ENCODE measurements at places on chromosomes 11 and 22.
A peak's percentile ranks its signal among the peaks of the same experiment; 100 is the strongest.

DNA sequence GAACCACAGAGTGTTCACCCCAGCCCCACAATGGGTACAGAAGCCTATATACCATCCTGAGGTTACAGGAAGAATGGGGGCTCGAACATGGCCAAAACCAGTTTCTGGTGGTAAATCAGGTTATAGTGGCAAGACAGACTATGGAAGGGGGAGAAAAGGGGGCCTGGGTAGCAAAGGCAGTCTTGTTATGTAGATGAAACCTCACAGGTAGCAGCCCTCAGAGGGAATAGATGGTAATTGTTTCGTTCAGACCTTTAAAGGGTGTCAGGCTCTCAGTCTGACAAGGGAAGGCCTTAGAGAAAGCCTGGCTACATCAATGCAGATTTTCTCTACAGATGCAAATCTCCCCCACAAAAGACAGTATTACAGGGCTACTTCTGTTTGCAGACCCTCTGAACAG, 3.4 kb downstream of the CAPN1 start:
- no peak for DNase-seq

DNA sequence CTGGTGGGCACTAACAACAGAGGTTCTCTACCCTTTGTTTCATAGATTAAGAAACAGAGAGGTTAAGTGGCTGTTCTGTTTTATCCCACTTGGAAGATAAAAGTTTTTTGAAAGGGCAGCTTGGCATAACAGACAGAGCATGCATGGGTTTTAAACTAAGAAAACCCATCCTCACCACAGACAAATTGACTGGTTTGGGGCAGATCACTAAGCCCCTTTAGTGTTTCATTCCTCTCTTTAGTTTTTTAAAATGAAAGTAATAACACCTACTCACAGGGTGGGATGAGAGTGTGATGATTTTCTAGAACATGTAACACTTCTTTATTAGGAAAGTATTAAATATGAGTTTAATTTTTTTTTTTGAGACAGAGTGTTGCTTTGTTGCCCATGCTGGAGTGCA, 12.3 kb upstream of the RRAS2 start:
- no peak for DNase-seq

- no peak for DNase-seq
Observed at GRCh38 chr11:26905368-26905767, 88.5 kb upstream of the FIBIN start.

- DNase-seq: no peak
Observed at GRCh38 chr22:27179161-27179560, 521.8 kb downstream of the MIAT start.

GRCh38 chr11:19561011-19561410, 151.6 kb upstream of the NAV2 start:
- no peak for DNase-seq

- DNase-seq: peak; percentile 48
Observed at GRCh38 chr11:62502030-62502730, 44.4 kb downstream of the AHNAK start.

DNA sequence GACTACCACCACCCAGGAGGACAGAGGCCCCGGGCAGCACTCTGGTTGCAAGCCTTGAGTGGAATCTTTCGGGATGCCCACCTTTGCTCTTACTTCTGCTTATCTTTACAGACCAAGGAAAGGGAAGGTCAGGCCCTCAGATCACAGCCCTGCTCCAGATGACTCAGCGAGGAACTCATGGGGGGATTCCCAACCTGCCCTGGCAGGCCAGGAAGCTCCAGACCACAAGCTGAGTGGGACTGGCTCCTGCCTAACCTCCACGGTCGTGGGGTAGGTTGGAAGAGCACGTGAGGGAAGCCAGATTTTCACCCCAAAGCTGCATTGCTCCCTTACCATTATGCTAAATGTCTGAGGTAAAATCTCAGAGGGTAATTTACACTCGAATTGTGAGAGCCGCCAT, 11.8 kb downstream of the TBC1D10A start:
- no peak for DNase-seq

GRCh38 chr11:100903284-100903683, 216.2 kb downstream of the ARHGAP42 start:
- DNase-seq: no peak

DNA sequence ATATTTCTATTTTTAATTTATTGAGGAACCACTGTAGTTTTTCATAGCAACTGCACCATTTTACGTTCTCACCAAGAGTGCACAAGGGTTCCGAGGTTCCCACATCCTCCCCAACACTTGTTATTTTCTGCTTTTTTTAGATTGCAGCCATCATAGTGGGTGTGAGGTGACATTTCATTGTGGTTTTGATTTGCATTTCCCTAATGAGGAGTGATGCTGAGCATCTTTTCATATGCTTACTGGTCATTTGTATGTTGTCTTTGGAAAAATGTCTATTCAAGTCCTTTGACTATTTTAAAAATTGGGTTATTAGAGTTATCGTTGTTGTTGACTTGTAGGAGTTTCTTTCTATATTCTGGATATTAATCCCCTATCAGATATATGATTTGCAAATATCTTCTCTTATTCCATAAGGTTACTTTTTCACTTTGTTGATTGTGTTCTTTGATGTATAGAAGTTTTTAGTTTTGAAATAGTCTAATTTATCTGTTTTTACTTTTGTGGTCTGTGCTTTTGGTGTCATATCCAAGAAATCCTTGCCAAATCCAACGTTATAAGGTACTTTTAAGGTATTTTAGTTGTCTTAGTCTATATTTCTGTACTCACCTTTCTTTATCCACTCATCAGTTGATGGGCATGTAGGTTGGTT, 9.0 kb downstream of the NEAT1 start:
- DNase-seq: no peak

DNA sequence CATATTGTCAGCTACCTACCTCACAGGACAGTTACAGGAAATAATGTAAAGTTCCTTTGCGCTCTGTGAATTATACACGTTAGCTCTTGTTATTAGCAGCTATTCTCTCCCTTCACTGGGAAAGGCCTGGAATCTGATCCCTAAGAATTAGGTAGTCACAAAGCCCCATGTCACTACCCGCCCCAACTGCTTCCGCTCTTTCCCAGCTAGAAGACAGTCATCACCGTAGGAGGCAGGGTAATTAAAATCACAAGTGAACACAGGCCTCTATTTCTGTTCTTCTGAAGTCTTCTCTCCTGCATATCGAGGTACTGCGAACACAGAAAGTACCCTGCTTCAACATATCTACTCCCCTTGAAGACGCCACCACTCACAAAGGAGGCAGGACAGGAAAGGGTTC, 12.6 kb upstream of the AHNAK start:
- DNase-seq: no peak

- peak; percentile 78 for DNase-seq
Observed at GRCh38 chr22:21646608-21647590, 4.8 kb downstream of the SDF2L1 start.

DNA sequence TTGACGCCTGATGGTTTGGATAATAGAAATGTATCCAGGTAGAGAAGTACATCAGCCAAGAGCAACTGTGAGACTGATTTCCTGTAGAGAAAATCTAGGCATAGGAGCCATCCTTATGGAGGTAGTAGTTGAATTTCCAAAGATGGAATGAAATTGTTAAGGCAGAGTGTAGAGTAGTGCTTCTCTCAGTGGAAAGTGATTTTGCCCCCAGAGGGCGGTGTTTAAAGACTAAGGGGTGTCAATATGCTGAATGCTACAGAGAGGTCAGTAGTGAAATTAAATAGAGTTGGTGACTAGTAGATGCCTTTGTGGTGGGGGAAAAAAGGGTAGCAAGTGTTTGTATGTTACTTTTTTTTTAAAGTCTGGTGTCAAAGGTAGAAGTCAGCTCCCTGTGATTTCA, 54.5 kb downstream of the TRIM44 start:
- no peak for DNase-seq

GRCh38 chr11:73393479-73394415, 17.5 kb downstream of the RELT start:
- DNase-seq: peak; percentile 48

Data from midbrain (tissue), 1 donor.